ENCODE measurements at places on chromosomes 5 and 9. TPM values are rescaled to one million over a fixed set of nuclear protein-coding genes. Genes with fewer than 3 reads are reported as not detected.

DNA sequence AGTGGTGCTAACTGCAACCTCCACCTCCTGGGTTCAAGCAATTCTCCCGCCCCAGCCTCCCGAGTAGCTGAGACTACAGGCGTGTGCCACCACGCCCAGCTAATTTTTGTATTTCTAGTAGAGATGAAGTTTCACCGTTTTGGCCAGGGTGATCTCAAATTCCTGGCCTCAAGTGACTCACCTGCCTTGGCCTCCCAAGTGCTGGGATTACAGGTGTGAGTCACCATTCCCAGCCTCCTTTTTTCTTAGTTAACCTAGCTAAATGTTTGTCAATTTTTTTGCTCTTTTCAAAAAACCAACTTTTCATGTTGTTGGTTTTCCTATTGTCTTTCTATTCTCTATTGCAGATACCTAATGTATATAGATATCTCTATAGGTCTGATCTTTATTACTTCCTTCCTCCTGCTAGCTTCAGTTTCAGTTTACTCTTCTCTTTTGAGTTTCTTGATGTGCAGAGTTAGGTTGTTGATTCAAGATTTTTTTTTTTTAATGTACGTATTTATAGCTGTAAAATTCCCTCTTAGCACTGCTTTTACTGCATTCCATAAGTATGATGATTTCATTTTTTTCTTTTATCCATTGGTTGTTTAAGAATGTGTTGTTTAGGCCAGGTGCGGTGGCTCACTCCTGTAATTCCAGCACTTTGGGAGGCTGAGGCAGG, 32.9 kb downstream of the FGD3 start:
- H3K27me3 ChIP-seq = no peaks in the 10 kb centered on the region
- no peak overlapping the region for H3K4me3 ChIP-seq
- no peak for DNase-seq
- H3K27ac ChIP-seq = no peak overlapping the region
- no peaks in the 10 kb centered on the region for H3K4me1 ChIP-seq
- no peaks in the 10 kb centered on the region for H3K36me3 ChIP-seq

The LMX1B gene
- total RNA-seq = 0.37 TPM

The NEUROG1 gene
- not detected for total RNA-seq

GRCh38 chr5:83718195-83718825, 2.3 kb downstream of the HAPLN1 start:
- no peaks in the 10 kb centered on the region for H3K27me3 ChIP-seq
- H3K36me3 ChIP-seq = no peaks in the 10 kb centered on the region
- no peak for DNase-seq
- H3K27ac ChIP-seq = no peak overlapping the region
- H3K4me1 ChIP-seq = no peaks in the 10 kb centered on the region

The LCN9 gene
- 3.7 TPM for total RNA-seq

The ECSCR gene
- 2.7 TPM for total RNA-seq

The SAPCD2 gene
- total RNA-seq = 30.3 TPM

DNA sequence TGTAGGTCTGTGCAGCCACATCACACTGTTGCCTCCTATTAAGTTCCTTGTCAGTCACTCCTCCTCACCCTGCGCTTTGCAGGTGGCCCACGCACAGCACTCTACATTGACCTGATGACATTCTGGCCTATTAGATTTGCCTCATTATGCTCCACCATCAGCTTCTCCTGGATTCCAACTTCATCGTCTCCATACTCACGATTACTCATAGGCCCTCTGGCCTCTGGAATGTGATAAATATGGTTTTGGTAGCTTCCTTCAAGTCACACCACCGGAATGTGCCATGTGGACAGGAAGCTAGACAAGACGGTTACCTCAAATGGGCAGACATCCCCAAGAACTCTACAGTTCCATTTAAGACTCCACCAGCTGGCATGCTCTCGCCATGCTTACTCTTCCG, 158.0 kb upstream of the LHFPL2 start:
- H3K27me3 ChIP-seq = no peaks in the 10 kb centered on the region
- no peak for DNase-seq
- H3K4me1 ChIP-seq = no peaks in the 10 kb centered on the region

GRCh38 chr5:129717751-129718310, 30.1 kb upstream of the MINAR2 start:
- H3K27ac ChIP-seq = no peak overlapping the region
- H3K4me3 ChIP-seq = no peak overlapping the region
- no peak for DNase-seq
- H3K27me3 ChIP-seq = no peaks in the 10 kb centered on the region
- H3K4me1 ChIP-seq = no peaks in the 10 kb centered on the region

The IL13 gene
- not detected for total RNA-seq

DNA sequence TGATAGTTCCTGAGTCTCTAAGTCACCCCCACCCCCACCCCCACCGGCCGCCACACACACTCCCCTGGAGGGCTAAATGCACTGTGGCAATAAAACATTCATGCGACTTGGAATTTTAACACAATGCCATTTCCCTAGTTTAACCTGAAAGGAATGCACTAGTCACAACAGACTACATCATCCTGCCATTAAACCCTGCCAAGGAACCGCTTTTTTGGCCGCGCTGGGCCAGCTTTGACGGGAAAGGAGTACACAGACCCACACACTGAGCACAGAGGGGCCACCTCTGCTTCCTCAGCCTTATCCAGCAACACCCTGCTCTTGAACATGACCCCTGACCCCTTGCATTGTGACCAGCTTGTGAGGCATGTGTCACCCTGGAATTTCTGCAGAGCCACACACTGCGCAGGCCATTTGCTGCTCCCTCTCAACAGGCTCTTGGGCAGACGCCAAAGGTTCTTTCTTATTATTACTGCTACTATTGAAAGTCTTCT, 165.3 kb downstream of the BNC2 start:
- H3K27ac ChIP-seq = no peak overlapping the region
- H3K27me3 ChIP-seq = no peaks in the 10 kb centered on the region
- no peaks in the 10 kb centered on the region for H3K36me3 ChIP-seq
- no peak overlapping the region for H3K4me3 ChIP-seq
- H3K4me1 ChIP-seq = peaks cover 3% of the 10 kb centered on the region

The OR2V1 gene
- not detected for total RNA-seq

GRCh38 chr5:17399931-17400330, 98.1 kb upstream of the TAF11L2 start:
- no peak overlapping the region for H3K4me3 ChIP-seq
- no peaks in the 10 kb centered on the region for H3K36me3 ChIP-seq
- H3K4me1 ChIP-seq = peaks cover 36% of the 10 kb centered on the region
- H3K27ac ChIP-seq = no peak overlapping the region

The ANKRD18B gene
- total RNA-seq = 13.8 TPM
